Sciatic nerve (tissue), 2 donors: ENCODE measurements at places on chromosomes 16 and 17.

- DNase-seq = no peak
These were observed 36.1 kb downstream of the NLK start for GRCh38 chr17:28078341-28079229.

GRCh38 chr17:42673885-42674754, 2.7 kb downstream of the PLEKHH3 start:
- DNase-seq = peak; percentile 85

- DNase-seq = no peak
These were observed 1.2 kb upstream of the RFFL start for GRCh38 chr17:35064516-35065215.

GRCh38 chr17:30340801-30341356, 7.0 kb upstream of the TMIGD1 start:
- DNase-seq = no peak

- DNase-seq = no peak
These were observed 29.0 kb upstream of the HOXB13 start for GRCh38 chr17:48757524-48757961.

DNA sequence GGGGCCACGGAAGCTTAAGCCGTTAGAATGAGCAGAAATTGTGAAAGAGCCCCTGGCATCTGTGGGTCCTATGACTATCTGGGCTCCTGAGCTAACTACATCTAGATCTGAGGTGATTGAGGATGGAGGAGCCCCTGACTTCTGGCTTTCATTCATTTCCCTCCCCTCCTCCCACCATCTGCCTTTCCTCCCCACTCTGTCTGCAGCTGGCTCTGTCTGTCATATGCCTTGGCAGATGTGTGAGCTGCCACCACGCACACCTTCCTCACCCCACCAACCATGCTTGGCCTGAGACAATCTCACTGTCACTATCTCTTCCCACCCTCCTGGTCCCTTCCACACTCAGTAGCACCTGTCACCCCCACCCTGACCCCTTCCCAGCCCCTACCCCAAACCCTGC, 5.1 kb downstream of the CD300E start:
- no peak for DNase-seq

DNA sequence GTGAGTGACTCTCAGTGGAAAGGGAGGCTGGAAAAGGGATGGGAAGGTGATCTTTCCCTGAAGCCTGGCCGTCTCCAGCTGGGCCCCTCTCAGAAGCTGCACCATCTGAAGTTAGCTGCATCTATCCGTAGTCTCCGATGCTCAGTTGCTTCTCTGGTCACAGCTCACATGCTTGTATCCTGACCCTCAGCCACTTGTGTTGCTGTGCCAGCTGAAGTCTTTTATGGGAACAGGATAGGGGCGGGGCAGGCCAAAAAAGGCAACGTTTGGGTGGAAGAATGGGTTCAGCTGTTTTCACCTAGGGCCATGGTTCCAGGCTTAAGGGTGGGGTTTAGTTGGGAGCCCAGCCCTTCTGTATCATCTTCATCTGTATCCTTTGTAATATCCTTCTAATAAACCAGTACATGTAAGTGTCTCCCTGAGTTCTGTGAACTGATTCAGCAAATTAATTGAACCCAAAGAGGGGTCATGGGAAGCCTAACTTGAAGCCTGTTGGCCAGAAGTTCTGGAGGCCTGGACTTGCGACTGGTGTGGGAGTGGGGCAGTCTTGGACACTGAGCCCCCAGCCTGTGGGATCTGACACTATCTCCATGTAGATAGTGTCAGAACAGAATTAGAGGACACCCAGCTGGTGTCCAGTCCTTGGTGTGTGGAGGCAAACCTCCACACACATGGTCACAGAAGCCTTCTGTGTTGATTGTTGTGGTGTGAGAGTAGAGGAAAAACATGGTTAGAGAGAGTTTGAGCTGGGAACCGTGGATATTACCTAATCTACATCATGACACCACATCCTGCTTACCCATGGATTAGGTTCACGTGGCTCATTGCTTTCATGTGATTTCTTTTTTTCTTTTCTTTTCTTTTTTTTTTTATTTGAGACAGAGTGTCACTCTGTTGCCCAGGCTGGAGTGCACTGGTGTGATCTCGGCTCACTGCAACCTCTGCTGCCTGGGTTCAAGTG, 49.3 kb upstream of the FBXO47 start:
- DNase-seq = no peak

DNA sequence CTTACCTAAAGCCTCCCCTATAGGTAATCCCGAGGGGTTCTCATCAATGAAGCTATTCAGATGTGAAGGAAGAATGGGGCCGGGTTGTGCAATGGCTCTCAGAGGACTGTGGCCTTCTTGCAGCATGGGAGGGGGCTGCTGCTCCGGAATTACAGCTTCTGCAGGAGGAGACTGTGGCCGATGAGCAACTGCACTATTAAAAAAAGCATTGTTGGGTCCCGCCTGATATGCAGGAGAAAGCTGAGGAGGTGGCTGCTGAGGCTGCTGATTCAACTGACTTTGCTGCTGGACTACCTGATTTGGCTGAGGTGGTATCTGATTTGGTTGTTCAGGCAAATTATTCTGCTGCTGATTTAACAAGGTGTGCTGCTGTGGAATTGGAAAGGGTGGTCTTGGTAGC, 64.8 kb downstream of the CACNG1 start:
- no peak for DNase-seq

- DNase-seq = peak; percentile 92
These were observed at the start of the genes GNPTG and TSR3 for GRCh38 chr16:1351582-1352362. Gene GNPTG, plus strand, starts transcription at chr16:1351931. Its CDS starts 35 bp downstream, at chr16:1351966. Gene TSR3, minus strand, starts transcription at chr16:1351878. Its CDS starts 74 bp downstream, at chr16:1351804.

DNA sequence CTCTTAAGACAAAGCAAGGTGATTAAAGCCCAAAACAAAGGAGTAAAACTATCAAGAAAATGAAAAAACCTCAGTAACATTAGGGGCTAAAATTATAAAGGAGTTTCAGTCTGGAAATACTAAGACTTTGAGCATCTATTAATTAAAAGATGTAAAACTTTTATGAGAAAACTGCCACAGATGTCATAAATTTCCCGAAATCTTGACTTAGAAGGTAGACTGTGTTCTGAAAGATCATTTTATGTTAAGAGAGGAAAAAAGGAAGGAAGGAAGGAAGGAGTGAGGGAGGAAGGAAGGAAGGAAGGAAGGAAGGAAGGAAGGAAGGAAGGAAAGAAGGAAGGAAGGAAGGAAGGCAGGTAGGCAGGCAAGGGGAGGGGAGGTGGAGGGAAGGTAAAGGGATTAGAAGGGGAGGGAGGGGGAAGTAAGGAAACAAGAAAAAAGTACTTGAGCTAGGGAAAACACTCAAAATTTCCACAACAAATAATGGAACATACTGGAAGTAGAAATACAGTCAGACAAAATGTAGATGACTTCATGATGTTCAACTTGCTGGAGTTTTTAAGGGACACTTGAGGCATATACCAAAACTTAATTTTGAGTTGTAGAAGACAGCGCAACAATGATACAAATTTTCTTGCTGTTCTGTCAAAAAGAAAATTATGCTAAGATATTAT, 2.0 kb downstream of the KRTAP4-5 start:
- no peak for DNase-seq

GRCh38 chr16:50302472-50303005, 36.2 kb downstream of the ADCY7 start:
- no peak for DNase-seq

GRCh38 chr16:2529061-2529931, 1.9 kb downstream of the CEMP1 start:
- DNase-seq = peak; percentile 70

DNA sequence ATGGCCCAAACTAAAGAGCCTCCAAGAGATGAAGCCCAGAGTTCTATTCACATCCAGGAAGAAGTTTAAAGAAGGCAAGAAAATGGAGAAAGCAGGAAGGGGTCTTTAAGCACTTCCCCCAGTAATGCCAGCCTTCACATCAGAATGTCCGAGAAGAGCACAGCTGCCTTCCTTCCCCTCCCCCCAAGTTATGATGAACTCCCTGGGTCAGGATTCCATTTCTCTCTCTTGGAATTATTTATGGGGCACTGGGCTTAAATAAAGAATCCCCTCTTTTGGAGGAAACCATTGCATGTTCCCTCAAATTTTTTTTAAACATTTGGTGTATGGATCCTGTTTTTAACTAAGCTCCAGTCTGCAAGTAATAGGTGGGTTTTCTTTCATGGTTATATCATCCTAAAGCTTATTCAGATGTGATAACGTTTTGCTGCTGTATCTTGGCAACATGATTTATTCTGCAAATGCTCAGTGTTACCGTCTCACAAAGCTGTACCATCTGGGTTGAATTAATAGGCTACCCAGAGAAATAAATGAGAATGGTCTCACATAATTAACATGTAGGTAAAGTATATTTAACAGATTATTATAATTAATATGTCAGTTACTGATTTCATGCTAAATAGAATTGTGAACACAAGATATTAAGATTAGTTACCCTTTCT, 160.9 kb upstream of the TOX3 start:
- no peak for DNase-seq

- no peak for DNase-seq
These were observed 25.9 kb upstream of the EFCAB13 start for GRCh38 chr17:47297661-47298400.

DNA sequence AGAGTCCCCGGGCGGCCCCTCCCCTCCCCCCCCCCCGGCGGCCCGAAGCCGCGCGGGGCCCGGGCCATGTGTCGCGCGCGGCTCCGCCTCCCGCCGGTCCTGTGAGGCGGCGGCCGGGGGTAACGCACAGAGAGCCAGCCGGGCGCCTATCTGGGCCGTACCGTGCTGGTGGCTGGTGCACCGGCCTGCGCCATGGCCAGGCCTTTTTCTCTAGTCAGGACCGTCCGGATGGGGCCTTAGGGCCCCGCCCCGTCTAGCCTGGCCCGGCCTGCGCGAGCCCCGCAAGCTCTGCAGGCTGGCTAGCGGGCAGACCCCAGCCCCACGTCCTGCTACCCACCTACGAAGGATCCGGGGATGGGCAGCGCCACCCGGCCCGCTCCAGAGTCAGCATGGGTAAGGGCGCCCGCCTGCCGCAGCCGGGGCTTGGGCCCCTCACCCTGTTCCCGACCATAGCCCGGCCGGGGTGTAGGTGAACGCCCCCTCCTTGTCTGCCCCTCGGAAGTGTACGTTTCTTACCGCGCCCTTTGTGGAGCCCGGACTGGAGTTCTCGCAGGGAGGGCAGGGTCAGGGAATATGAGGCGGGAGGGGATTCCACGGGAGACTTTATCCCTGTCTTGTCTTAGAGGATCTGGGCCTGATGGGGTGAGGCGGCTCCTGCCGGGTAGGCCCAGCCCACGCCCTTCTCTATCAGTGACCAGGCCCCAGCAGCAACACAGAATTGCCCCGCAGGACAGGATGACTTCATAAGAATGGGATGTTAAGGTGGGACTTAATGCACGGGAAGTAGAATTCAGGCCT, at the start of gene CENPT:
TSS of gene CENPT (minus strand) at position 630 of the 798 bp plus-strand sequence. CDS start 13,834 bp downstream, outside the sequence.
- peak; percentile 73 for DNase-seq

- no peak for DNase-seq
These were observed 25.1 kb upstream of the ITGA2B start for GRCh38 chr17:44414394-44415155.

DNA sequence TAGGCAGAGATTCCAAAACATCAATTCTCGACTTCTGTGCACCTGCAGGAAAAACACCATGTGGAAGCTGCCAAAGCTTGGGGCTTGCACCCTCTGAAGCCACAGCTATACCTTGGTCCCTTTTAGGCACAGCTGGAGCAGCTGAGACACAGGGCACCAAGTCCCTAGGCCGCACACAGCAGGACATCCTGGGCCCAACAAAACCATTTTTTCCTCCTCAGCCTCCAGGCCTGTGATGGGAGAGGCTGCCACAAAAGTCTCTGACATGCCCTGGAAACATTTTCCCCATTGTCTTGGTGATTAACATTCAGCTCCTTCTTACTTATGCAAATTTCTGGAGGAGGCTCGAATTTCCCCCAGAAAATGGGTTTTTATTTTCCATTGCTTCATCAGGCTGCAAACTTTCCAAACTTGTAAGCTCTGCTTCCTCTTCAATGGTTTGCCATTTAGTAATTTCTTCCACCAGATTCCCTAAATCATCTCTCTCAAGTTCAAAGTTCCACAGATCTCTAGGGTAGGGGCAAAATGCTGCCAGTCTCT, 24.3 kb upstream of the COL1A1 start:
- DNase-seq = no peak
